ENCODE measurements at places on chromosomes 5 and 9. TPM values are rescaled to one million over a fixed set of nuclear protein-coding genes. Genes with fewer than 3 reads are reported as not detected.

The SLC25A2 gene
- 0.39 TPM for total RNA-seq

DNA sequence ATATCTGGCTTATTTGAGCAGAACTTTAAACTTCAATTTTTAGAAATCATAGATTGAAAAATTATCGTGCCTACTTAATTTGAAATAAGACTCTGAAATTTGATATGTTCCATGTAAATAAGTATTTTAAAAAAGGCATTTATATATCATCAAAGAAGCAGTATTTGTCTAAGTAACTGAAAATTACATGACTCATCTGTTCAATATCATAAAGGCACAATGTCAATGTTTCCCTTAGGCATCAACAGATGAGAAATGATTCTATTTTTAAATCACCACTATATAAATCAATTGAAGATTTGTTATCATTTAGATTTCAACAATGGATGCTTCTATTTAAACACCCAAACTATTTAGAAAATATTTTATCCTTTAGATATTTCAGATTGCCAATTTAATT, 142.9 kb upstream of the POU5F2 start:
- DNase-seq, result peak; percentile 11

- no peak for DNase-seq
These were observed 79.6 kb downstream of the DROSHA start for GRCh38 chr5:31452314-31452713.

DNA sequence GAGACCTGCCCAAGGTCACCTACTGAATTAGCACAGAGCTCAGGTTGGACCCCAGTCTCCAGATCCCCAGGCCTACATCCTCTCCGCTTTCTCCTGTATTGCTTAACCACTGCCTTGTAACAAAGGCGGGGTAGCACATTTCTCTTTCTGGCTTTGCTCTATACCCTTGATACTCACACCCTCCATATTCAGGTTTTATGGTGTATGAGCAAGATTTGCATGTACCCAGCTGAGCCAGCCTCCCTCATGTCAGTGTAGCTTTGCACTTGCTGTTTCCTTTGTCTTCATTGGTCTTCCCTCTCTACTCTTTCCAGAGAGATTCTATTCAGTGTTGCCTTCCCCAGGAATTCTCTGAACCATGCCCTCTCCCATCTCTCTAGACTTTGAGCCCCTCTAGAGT, 19.6 kb upstream of the ZCCHC7 start:
- no peak for DNase-seq
